Inflammatory macrophage treated with lipopolysaccharide for 1 hour (primary cell): ENCODE measurements at places on chromosomes 7 and 10.

DNA sequence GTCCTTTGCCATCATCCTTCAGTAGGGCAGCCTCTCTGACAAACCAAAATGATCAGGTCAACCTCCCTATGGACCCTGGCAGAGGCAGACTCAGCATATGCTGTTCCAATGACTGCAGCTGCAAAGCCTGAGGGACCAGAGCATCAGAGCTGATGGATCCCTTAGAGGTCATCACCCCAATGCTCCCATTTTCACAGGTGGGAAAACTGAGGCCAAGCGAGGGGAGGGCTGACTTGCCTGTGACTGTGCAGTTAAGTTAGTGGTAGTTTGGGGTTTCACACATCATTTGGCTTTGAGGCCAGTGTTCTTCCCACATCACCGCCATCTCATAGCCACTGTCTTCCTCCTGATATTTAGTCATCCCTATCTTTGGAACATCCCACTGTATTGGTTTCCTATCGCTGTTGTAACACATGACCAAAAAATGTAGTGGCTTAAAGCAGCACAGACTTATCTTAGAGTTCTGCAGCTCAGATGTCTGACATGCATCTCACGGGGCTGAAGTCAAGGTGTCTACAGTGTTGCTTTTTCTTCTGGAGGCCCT, 69.3 kb upstream of the PDZD8 start:
- DNase-seq: no peak

DNA sequence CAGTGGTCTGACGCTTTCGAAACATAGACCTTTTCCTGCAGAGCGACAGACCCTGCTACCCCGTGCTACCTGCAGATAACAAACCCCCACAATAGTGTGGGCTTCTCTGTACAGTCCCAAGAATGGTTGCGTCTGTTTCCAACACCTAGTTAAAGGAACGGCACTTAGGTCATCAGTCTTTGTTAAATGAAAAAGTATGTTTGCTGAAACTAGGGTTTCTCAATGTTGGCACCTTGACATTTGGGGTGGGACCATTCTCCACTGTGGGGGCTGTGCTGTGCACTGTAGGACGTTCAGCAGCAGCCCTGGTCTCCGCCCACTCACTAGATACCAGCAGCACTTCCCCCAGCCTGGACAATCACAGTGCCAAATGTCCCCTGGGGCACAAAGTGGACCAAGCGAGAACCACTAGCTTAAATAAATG, 13.7 kb downstream of the TECTB start:
- no peak for DNase-seq

- no peak for DNase-seq
Measured at GRCh38 chr7:13117103-13117502, 429.7 kb downstream of the ARL4A start.

GRCh38 chr7:117092785-117093184, 139.5 kb downstream of the ST7 start:
- DNase-seq: no peak

GRCh38 chr7:25493805-25494366, 265.6 kb upstream of the NPVF start:
- no peak for DNase-seq

DNA sequence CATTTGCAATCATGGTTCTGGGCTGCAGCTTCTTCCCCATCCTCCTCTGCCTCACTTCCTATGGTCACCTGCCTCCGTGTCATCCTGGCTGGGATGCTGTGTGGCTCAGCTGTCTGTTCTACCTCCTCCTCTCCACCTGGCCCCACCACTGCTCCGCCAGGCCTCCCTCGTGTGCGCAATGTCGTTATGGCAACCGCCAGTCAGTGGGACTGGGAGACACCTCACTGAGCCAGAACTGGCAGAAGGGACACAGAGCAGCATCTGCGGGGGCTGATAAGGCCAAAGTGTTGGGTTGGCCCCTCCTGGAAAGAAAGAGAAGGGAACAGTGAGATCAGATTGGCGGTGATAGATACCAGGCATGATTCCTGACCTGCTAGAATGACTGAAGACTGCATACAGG, 527.5 kb downstream of the INHBA start:
- DNase-seq: no peak

GRCh38 chr10:109593682-109594081, 329.6 kb downstream of the XPNPEP1 start:
- DNase-seq: no peak

GRCh38 chr10:98357194-98357822, 57.7 kb downstream of the PYROXD2 start:
- DNase-seq: peak; percentile 41

DNA sequence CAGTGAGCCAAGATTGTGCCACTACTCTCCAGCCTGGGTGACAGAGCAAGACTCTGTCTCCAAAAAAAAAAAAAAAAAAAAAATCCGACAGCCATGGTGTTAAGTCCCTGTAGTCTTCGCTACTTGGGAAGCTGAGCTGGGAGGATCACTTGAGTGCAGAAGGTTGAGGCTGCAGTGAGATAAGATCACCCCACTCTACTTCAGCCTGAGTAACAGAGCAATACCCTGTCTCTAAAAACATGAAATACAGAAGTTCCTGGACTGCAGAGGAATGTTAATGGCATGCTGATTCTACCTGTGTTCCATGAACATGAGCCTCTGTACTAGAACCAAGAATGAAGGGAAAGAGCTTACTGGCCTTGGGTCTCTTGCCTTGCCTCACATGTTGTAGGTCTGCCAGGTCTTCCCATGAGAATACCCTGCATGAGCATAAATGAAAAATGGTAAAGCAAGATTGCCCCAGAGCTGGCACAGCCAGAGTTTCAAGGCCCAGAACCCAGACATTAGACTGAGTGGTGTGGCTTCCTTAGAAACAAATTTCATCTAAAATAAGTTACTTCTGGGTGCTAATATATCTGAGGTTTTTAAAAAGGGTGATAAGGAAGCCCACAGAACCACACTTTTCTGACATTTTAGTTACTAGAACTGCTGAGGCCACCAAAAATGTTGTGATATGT, 8.6 kb downstream of the YAE1 start:
- no peak for DNase-seq

- DNase-seq: no peak
Measured at GRCh38 chr10:23317416-23317815, 27.2 kb downstream of the C10orf67 start.

DNA sequence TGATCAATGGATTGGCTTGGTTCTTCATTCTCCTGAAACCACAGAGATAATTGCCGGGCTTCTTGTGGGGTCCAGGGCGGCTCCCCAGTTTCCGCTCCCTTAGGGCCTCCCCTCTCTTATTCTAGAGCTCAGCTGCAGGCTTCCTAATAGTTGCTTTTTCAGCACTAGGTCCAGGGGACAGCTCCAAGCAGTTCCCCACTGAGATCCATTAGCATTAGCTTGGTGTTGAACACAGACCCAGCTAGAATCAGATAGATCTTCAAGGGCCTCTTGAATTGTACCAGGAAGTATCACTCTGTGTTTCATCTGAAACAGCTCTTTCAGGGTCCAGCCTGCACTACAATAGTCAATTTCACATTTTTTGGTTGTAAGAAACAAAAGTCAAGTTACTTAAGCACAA, 238.7 kb downstream of the SEC23IP start:
- DNase-seq: no peak

DNA sequence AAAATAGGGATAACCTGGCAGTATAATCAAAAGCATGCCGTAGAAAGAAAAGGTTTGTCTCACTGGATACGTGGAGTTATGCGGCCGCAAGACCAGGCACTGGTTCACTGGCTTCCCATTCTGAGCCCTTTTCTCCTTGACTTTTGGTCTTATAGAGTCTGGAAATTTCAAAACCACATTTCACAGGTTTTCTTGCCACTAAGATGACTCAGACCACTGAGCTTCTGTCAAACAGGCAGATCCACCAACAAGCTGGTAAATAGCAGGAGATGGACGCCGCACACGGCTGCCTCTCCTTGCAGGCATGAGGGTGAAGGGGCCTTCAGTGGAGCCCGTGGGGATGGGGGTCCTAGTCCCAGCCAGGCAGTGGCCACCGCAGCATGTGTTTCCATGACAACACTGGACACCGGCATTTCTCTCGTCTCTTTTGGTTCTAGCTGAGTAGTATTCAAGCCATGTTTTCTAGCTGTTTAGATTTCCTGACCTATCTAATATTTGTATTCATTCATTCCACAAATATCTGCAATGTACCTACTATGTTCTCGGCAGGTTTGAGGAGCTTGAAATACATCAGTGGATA, 55.5 kb downstream of the KLF6 start:
- peak; percentile 69 for DNase-seq

DNA sequence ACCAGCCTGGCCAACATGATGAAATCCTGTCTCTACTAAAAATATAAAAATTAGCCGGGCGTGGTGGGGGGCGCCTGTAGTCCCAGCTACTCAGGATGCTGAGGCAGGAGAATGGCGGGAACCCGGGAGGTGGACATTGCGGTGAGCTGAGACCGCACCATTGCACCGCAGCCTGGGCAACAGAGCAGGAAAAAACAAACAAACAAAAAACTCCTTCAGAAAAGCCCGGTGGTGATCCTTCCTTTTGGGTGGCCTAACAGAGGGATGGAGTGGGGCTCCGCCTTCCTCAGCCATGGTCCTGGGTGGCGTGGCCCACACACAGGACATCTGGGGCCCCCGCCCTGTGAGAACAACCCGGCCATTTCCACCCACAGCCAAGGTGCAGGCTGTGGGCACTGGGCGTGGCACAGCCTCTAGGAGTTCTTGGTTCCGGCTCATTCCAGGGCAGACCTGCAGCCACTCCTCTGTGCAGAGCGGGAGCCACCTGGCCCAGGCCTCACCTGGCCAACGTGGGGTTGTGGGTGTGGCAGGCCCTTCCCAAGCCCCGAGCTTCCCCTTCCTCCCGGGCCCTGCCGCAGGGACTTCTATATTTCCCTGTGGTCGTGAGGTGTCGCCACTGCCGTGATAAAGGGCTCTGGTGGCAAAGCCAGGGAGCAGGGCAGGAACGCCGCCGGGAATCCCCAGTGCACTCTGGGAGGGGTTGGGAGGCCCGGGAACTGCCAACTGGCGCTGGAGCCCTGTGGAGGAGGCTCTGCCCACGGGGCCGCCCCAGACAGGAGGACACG, 37.6 kb downstream of the GET4 start:
- DNase-seq: no peak

DNA sequence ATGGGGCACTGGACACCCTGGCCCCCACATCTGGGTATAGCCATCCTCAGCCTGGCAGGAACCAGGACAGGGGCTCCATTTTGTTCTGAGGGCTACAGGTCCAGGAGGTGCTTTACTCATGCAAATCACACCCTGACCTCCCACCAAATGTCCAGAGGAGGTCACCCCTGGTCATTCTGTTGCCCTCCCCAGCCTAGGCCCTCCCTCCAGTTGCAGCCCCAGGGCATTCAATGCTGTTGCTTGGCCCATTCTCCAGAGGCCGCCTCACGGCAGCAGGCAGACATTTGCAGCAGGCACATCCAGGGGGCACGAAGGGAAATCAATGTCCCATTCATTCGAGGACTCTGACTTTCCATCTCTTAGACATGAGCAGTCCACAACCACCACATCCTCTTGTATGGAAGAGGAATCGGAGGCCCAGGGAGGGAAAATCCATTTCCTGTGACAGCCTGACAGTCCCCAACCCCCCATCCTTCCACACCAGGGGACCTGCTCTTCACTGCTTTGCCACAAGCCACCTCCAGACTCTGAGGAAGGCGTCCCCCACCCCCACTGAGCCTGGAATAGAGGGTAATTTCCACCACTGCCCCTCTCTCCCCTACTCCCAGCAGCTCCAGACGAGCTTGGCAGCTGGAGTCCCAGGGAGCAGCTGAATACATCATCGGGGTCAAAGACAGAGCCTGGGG, 76.2 kb upstream of the UNC5B start:
- DNase-seq: no peak

GRCh38 chr7:30996883-30997282, 33.1 kb downstream of the GHRHR start:
- DNase-seq: no peak

DNA sequence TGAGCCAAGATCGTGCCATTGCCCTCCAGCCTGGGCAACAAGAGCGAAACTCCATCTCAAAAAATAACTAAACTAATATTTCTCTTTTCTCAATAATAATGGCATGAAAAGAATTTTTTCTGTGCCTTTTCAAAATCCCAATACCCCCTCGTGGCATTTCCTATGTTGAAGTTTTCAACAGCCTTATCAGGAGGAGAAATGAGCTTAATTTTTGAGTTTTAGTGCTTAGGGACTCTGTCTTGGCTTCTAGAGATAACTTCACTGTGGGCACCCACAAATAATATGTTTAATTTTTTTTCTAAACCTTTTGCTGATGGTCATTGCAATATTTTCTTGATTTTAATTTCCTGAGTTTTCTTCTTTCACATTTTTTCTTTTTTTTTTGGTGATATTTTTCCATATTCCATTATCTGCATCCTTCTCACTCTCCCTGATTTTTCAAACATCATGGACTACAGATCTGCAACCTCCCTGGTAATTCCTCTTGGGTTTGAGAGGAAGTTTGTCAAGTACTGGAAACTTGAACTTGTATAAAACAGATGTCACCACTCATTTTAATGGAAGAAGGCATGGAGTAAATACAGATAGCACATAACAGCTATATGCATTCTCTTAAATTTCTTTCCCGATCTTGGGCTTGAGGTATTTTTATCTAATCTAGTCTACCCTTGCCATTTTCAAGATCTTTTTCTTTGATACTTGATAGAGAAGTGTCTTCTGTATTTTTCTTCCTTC, 84.0 kb downstream of the KAT6B start:
- no peak for DNase-seq

- DNase-seq: no peak
Measured at GRCh38 chr10:46520941-46521340, 35.5 kb downstream of the GPRIN2 start.

GRCh38 chr7:29853789-29854188, 47.5 kb downstream of the WIPF3 start:
- no peak for DNase-seq

- DNase-seq: no peak
Measured at GRCh38 chr7:52992001-52992400, 43.4 kb upstream of the POM121L12 start.

DNA sequence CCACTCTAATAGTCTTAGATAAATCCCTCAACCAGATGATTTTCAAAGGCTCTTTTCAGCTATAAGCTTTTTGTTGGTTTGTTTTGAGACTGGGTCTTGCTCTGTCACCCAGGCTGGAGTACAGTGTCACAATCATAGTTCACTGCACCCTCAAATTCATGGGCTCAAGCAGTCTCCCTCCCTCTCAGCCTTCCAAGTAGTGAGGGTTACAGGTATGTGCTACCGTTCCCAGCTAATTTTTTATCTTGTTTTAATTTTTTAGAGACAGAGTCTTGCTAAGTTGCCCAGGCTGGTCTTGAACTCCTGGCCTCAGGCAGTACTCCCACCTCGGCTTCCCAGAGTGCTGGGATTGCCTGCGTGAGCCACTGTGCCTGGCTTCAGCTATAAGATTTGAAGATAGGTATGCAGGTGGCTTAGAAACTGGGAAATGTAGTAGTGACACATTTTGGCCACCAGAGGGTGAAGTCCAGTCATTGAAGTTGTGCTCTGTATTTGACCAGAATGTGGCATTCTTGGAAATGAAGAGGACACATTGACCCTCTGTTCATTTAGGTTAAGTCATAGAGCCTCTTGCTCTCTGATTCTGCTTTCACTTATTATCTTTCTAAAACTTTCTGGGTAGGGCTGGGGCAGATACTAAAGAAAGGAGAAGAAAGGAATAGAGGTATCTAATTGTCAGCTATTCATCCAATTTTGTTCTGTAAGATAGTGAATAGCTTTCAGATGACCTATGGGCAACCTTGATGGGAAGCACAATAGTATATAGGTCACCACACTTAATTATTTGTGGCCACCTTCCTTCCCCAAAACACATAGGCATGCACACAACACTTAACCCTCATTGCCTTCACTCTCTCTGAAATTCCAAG, 36.0 kb downstream of the R3HCC1L start:
- DNase-seq: peak; percentile 57
